ENCODE measurements at places on chromosomes 2 and 18. TPM values are rescaled to one million over a fixed set of nuclear protein-coding genes. Genes with fewer than 3 reads are reported as not detected.

GRCh38 chr2:237603718-237604362 is 13.3 kb upstream of the RAB17 start:
- DNase-seq, result no peak

GRCh38 chr18:77055429-77056300 is 76.9 kb downstream of the MBP start:
- DNase-seq, result no peak

DNA sequence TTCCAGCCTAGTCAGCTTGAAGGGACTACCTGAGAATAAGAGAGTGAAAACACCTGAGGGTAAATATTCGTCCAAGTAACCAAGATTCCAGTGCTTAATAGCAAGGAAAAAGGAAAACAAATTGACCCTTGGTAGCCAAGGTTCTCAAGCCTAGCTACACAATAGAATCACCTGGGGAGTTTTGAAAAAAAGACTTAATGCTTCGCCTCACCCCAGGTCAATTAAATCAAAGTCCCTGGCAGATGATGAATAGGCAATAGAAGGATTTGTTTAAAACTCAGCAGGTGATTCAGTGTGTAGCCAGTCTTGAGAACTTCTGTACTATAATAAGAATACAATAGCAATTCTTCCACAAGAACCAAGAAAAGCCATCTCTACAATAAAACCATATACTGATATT is 500.2 kb downstream of the XIRP2 start:
- DNase-seq, result no peak

DNA sequence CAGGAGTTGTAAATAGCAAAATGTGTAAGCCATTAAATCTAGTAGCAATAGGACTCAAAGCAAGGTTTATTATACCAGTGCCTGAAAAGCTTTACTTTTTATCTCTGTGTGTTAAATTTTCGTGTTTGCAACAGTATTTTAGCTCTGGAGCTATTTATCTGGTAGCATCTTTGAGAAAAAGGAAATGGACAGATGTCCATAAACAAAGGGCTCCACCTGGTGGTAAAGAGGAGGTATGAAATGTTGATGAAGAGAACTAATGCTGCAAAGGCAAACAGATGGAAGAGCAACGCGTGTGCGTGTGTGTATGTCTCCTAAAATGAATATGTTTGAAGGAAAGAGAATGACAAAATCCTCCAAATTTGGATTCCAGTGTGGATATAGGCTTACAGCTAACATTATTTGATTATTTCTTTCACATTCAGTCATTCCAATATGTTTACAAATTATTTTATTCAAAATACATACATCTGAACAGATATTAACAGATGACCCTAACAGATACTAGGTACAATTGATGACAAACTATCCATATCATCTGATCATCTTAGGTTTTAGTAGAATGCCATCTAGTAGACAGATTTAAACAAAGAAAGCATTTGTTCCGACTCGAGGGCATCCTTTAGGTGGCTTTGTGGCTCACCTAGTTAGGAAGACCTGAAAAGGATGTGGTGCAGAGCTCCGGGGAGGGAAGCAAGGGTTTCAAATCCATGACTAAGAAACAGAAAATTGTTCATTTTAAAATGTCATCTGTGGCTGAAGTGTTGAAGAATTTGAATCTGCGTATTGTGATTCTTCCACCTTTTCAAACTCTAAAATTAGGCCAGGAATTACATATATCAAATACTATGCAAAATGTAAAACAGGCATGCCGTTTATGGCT is 383.3 kb downstream of the MTX2 start:
- DNase-seq, result no peak

- DNase-seq, result no peak
Observed at GRCh38 chr2:43019025-43019367, 207.4 kb downstream of the ZFP36L2 start.

- no peak for DNase-seq
Observed at GRCh38 chr2:234714711-234715110, 217.8 kb upstream of the ARL4C start.

DNA sequence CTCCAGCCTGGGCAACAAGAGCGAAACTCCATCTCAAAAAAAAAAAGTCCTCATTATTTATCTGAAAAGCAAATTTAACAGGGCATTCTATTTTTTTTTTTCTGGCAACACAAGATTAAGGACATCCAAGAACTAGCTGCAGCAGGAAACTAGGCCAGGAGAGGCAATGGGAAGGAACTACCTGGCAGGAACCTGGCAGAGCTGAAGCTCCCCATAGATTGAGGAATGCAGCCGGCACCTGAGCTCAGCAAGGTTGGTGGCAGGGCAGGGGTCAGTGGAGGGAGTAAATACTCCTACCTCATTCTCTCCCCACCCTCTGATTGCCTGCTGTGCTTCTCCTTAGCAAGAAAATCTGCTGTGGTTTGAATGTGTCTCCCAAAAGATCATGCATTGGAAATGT is 30.4 kb upstream of the LAPTM4A start:
- DNase-seq, result no peak

- no peak for DNase-seq
Observed at GRCh38 chr2:202566286-202566685, 68.5 kb upstream of the FAM117B start.

DNA sequence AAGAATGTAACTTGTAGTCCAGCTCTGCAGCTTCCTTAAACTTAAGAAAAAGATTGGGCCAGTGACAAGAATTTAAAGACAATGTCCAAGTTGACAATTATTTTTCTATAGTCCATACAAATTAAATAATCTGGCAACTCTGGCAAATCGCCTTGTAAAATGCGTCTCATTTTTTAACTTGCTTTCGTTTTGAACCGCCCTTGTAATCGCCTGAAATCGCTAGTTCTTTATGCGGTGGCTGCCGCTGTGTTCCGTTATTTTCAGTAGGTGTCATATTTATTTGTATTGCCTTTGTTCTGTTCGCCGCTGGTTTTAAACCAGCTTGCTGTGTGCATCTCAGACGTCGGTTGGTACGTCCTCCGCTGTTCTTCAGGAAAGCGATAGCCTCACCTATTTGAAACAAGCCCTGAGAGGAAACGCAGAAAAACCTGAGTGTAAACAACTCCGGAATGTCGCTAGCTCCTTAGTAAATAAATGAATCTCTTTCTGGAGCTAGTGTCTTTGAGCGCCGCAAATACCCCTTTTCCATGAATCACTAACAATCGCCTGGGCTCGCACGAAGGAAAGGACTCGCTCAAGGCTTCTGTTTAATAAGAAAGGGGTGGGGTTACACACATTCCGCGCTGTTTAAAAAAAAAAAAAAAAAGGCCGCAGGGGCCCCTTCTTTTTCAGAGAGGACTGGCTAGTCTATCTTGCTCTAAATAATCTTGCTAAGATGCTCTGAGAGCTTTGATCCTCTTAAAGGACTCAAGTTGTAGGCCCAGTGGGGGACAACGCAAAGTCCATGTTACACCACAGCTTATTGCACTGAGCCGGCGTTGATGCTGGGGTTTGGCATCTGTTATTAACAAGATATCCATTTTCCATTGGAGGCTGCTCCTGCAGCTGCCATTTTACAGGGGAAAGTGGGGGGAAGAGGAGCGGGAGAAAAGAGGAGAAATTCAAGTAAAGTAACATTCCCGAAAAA is 3.0 kb downstream of the HOXD8 start:
- DNase-seq, result peak; percentile 46

DNA sequence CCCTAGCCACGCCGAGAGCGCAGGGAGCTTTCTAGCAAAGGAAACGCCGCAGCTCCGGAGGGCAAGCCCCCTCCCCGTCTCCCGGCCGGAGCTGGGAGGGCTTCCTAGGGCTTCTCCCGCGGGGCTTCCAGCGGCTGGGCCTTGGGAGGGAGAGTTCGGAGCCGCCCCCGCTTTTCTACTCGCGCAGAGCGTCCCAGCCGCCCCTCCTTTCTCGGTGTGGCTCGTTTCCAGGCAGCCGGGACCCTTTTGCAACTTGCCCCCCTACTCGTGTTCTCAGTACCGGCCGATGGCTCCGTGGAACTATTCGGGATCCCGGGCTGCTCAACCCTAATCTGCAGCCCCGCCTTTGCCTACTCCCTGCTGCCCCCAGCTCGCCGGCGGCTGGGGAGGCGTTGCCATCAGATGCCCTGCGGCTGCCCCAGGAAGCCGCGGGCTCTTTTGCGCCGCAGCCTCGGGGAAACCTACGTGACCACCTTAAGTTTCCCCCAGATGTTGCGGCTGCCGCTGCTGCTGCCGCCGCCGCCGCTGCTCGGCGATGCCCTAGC is 1.5 kb upstream of the NR4A2 start:
- DNase-seq, result peak; percentile 89

GRCh38 chr18:66931010-66931409 is 327.1 kb upstream of the CDH19 start:
- DNase-seq, result no peak

DNA sequence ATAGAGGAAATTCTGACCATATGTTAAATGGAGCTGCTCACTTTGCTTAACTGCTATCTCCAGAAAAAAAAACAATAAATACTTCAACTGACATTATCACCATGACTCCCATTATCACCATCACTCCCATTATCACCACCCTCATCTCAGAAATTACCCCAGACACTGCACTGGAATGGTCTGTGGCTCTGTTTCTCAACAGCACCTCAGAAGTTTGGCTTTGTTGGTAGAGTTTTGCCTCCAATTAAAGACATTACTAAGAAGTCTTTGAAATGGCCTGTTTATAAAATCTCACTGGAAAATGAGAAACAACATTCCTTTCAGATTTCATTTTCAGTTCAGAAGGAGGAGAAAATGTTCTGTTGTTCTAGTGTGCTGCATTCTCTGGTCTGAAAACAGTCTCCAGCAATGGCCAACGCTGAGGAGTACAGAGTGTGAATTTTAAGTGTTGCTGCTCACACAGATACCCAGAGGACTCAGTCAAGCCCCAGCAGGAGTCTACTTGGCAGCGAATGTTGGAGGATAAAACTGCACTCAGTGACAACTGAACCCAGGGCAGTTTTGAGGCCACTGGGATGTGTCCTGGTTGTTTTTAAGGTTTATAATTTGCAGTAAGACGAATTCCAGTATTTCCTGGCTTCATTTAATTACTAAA is 364.5 kb upstream of the CDH2 start:
- DNase-seq, result peak; percentile 60

DNA sequence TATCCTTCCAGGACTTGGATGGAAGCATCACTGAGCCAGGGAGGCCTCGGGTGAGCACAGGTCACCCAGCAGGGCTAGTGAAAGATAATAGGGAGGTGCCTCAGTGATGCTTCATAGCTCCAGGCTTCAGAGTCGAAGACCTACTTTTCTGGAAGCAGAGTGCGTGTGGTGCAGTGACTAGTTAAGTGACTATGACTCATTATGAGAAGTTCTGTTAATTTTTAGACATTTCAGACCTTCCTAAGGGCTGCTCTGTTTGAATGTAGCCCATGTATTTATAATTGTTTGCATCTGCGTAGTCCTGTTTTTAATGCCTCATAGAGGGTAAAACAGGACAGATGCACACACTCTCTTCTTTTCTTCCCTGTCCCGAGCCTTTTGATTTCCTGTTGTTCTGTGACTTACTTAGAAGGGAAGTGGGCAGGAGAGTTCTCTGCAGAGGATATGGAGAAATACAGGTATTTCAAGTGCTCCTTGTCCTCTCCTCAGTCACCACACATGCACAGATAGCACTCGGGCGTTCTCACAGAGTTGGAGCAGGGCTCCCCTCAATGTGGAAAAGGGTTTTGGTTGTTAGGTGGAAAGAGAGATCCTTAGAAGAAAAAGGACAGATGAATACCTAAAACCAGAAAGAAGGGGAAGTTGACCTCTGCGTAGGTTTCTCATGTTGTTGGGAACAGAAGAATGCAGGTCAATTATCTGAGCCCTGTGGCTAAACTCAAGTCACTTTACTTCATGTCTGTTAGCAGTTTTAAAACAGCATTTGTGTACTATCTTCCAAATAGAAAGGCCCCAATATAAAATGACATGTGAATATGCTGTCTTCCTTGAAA is 34.7 kb downstream of the RALB start:
- no peak for DNase-seq

GRCh38 chr18:27964811-27965210 is 212.1 kb downstream of the CDH2 start:
- no peak for DNase-seq

DNA sequence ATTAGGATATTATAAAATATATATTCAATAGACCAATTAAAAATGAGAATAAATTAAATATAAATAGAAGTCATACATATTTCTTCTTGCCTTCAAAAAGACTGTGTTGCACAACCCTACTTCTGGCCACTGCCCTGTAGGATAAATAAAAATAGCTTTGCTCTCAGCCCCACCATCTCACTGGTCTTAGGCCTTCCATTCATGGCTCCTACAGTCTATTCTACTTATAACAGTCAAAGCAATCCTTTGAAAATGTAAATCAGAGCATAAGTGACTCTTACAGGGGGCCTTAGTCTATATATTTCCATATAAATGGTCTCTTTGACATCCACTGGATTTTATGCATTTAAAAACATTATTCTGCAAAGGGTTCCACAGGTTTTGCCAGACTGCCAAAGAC is 72.9 kb downstream of the KLF7 start:
- no peak for DNase-seq

DNA sequence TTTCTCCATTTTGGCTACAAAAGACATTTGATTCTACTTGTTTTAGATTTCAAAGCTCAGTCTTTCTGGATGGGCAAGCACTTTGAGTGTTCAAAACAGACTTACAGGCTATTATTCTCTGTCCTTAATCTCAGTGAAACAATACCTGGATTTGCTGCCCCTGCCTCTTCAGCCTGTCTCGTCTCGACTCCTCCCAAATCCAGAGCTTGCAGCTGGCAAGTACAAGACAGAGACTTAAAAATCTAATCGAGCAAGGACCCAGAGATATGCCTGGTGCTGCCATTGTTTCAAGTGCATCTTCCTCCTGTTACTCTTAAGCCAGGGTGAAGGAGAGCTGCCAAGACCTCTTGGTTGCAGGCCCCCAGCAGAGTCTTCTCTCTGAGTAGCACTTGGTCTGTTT is 59.2 kb downstream of the LRRC30 start:
- DNase-seq, result no peak

DNA sequence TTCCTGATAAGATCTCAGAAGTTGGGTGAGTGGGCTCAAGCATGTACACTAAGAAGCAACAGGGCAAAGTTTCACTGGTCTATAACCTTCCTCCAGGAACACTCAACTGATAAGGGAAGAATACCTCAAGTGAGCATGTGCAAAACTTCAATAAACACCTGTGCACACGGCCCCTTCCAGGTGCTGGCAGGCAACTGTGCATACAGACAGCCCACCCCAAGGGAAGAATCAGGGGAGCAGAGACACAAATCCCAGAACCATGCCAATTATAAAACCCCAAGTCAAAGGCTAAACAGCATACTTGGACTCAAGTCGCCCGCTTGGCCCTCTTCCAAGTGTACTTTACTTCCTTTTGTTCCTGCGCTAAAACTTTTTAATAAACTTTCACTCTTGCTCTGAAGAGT is 85.9 kb upstream of the RTN4 start:
- no peak for DNase-seq

- no peak for DNase-seq
Observed at GRCh38 chr2:163713534-163714311, 22.1 kb downstream of the FIGN start.

DNA sequence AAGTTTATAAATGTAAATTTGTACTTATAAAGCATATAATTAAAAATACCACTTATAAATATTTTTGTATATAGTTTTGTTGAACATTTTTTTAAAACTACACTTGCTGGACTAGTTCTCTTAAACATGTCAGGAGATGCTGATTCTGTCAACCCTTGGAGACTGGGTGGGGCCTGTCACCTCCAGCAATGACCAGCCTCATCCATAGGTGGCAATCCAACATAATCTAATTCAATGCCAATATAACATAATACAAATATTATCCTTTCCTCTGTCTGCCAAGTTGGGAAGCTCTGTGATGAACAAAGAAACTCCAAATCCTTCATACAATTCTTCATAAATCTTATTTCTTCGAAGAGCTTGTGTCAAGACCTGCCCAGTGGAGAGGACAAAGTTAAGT is 140.4 kb downstream of the RBMS1 start:
- DNase-seq, result no peak

The CGREF1 gene
- polyA plus RNA-seq, result not detected

The PLCD4 gene
- polyA plus RNA-seq, result not detected

The BCL11A gene
- polyA plus RNA-seq, result 3.6 TPM

The SGPP2 gene
- 6.0 TPM for polyA plus RNA-seq

Data from sigmoid colon (tissue), 7 donors.